ENCODE measurements at places on chromosomes 11 and 22.
A peak's percentile ranks its signal among the peaks of the same experiment; 100 is the strongest.

GRCh38 chr11:131895865-131896264 is 525.5 kb downstream of the NTM start:
- no peak for DNase-seq

- DNase-seq: no peak
Measured at GRCh38 chr11:57764021-57764420, 2.4 kb downstream of the CTNND1 start.

DNA sequence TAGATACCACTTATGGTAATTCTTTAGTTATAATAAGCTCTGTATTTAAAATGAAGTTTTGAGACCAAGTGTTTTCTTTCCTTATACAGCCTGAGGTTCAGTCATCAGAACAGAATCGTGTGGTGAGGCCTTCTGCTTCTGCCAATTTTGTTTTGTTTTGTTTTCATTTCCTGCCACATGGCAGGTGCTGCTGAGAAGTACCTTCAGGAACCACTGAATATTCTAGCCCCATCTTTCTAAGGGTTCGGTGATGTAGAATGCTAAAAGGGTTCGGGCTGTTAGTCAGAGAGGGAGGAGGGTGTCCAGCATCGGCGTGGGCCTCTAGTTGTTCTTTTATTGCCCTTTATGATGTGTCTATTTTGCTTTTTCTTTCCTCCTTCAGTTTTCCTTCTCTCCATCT is 25.8 kb downstream of the TNRC6B start:
- no peak for DNase-seq

- DNase-seq: no peak
Measured at GRCh38 chr22:42830161-42830560, 26.9 kb downstream of the ARFGAP3 start.

- no peak for DNase-seq
Measured at GRCh38 chr22:25054943-25055511, 102.5 kb downstream of the KIAA1671 start.

- DNase-seq: no peak
Measured at GRCh38 chr22:37163575-37164504, 14.1 kb upstream of the IL2RB start.

- DNase-seq: no peak
Measured at GRCh38 chr11:108973402-108974162, 308.7 kb downstream of the DDX10 start.

- DNase-seq: peak; percentile 30
Measured at GRCh38 chr11:44927174-44927661, 23.5 kb downstream of the TP53I11 start.

GRCh38 chr11:115060840-115061239 is 382.5 kb downstream of the NXPE2 start:
- no peak for DNase-seq

GRCh38 chr11:133503236-133503635 is 29.1 kb downstream of the OPCML start:
- no peak for DNase-seq

DNA sequence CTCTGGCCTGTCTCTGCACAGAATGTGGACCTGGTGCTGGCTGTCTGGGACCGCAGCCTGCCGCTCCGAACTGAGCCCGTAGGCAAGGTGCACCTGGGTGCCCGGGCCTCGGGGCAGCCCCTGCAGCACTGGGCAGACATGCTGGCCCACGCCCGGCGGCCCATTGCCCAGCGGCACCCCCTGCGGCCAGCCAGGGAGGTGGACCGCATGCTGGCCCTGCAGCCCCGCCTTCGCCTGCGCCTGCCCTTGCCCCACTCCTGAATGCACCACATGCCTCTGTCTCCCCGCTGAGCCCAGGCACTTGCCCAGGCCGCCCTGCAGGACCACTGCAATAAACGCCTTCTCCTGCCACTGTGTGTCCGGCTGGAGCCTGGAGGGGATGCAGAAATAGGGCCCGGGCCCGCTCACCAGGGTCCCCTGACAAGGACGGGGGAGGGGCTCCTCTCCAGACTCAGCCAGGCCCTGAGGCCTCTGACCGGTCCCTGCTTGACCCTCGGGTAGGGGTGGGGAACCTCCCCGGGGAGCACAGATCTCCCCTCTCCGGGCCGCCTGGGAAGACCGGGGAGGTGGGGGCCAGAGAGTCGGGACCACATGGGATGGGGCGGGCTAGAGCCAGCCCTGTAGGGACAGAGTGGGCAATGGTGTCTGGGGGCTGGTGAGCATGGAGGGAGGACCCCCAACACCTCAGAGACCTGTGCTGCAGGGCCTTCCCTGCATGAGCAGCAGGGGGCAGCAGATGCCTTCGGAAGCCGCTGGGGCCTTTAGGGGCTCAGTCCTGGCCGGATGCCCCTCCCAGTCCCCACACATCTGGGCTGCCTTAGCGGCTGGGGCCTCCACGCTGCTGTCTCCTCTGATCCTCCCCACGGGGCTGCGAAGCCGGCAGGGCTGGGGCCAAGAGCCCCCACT is 1.4 kb upstream of the TNNI2 start:
- DNase-seq: peak; percentile 69

- DNase-seq: no peak
Measured at GRCh38 chr11:116199182-116199581, 573.6 kb downstream of the BUD13 start.
